Liver (tissue), 10 donors: ENCODE measurements at places on chromosomes 16 and 17. TPM values are rescaled to one million over a fixed set of nuclear protein-coding genes. Genes with fewer than 3 reads are reported as not detected.
A peak's percentile ranks its signal among the peaks of the same experiment; 100 is the strongest.

Gene PRAC1
- polyA plus RNA-seq: not detected

Gene ZNF19
- polyA plus RNA-seq: 1.7 TPM

Gene TLCD2
- polyA plus RNA-seq: 2.6 TPM

DNA sequence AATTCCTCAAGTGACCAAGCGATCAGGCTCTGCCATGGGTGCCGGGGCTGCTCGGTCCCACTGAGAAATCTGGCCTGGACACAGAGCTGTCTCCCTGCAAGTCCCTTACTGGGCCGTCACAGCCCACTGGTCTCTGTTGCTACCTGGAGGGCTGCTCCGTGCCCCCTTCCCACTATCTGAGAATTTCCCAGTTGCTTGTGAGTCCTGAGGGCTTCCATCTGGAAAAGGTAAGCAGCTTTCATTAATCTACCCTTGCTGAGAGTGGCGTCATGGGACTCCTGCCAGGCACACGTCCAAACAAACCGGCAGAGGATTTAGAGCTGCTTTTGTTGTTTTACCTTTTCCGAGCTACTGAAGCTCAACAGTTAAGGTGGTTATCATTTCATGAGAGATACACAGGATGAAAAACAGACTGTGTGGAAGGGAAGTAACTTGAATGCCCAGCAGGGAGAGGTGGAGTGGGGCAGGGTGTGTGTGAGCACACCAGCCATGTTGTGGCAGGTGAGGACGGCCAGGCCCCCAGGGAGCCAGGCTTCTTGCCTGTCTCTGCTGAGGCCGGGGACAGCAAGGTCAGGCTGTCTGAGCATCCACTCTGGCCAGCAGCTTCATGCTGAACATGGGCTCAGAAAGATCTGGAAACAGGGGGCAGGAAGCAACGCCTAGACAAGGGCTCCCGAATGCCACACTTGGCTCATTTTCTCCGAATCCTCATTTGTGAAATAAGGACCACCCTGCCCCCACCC, 50.6 kb downstream of the GTF3C1 start:
- H3K4me3 ChIP-seq: no peak overlapping the region
- H3K36me3 ChIP-seq: peaks cover 73% of the 10 kb centered on the region
- H3K4me1 ChIP-seq: no peaks in the 10 kb centered on the region
- no peak overlapping the region for H3K27ac ChIP-seq

DNA sequence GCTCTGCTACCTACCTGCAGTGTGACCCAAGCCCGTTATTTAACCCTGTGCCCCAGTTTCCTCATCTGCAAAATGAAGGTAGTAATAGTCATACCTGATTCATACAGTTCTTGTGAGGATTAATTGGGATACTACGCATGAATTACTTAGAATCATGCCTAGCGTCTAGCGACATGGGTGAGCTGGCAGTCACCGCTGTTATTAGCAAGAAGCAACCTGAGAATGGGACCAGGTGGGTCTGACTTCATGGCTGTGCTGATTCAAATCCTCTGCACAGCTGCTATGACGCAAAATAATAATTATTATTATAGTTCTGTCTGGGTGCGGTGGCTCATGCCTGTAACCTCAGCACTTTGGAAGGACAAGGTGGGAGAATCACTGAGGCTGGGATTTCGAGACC, 7.9 kb downstream of the SOCS1 start:
- DNase-seq: no peak
- peaks cover 4% of the 10 kb centered on the region for H3K4me1 ChIP-seq
- no peaks in the 10 kb centered on the region for H3K27me3 ChIP-seq
- no peak overlapping the region for H3K4me3 ChIP-seq
- H3K36me3 ChIP-seq: no peaks in the 10 kb centered on the region

DNA sequence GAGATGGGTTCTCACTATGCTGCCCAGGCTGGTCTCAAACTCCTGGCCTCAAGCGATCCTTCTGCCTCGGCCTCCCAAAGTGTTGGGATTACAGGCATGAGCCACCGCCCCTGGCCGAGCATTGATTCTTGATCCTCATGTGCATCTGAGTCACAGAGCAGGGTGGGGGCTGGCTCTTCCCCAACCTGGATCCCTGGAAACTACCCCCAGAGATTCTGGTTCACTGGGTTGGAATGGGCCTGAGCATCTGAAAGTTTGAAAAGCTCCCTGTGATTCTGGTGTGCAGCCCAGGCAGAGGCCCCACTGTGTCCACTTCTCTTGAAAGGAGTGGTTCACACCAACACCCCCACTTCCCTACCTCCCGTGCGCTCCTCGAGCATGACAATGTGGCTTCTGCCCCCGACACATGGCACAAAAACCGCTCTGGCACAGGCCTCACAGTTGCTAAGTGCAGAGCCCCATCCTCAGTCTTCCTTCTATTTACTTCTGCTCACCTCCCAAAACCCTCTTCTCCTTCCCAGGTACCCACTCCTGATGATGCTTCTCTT, 4.6 kb downstream of the QPRT start:
- no peaks in the 10 kb centered on the region for H3K36me3 ChIP-seq
- peaks cover 9% of the 10 kb centered on the region for H3K4me1 ChIP-seq
- DNase-seq: no peak
- no peaks in the 10 kb centered on the region for H3K27me3 ChIP-seq
- H3K4me3 ChIP-seq: no peak overlapping the region

GRCh38 chr16:52114379-52114778, 432.6 kb downstream of the TOX3 start:
- no peaks in the 10 kb centered on the region for H3K36me3 ChIP-seq
- H3K27ac ChIP-seq: no peak overlapping the region
- no peak for DNase-seq
- H3K4me1 ChIP-seq: no peaks in the 10 kb centered on the region

DNA sequence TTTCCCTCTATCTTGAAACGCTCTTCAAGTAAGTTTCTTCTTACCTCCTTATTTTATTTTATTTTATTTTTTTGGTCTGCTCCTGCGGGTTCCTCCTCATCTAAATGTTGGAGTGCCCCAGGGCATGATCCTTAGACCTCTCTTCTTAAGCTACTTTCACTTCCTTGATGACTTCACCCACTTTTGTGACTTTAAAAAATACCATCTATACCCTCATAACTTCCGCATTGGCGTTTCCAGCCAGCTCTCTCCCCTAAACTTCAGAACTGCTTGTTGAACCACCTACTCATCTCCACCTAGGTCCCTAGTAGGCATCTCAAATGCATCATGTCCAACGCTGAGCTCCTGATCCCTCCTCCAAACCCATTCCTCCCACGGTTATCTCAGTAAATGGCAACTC, 51.4 kb upstream of the NFAT5 start:
- H3K36me3 ChIP-seq: no peaks in the 10 kb centered on the region
- H3K27me3 ChIP-seq: no peaks in the 10 kb centered on the region
- H3K4me1 ChIP-seq: no peaks in the 10 kb centered on the region
- H3K27ac ChIP-seq: no peak overlapping the region

GRCh38 chr17:19010729-19011505, 6.4 kb upstream of the FAM83G start:
- no peaks in the 10 kb centered on the region for H3K27me3 ChIP-seq
- no peak for DNase-seq
- H3K4me1 ChIP-seq: peaks cover under 1% of the 10 kb centered on the region

DNA sequence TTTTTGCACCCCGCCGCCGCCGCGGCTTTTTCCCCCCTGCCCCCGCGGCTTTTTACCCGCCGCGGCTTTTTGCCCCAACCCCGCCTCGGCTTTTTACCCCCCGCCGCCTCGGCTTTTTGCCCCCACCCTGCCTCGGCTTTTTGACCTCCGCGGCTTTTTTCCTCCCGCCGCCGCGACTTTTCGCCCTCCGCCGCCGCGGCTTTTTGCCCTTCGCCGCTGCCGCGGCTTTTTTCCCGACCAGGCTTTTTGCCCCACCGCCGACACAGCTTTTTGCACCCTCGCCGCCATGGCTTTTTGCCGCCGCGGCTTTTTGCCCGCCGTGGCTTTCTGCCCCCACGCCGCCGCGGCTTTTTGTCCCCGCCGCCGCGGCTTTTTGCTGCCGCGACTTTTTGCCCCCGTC, 137.0 kb upstream of the TP53TG3D start:
- H3K4me3 ChIP-seq: no peak overlapping the region
- peak; percentile 28 for DNase-seq
- H3K27ac ChIP-seq: no peak overlapping the region

DNA sequence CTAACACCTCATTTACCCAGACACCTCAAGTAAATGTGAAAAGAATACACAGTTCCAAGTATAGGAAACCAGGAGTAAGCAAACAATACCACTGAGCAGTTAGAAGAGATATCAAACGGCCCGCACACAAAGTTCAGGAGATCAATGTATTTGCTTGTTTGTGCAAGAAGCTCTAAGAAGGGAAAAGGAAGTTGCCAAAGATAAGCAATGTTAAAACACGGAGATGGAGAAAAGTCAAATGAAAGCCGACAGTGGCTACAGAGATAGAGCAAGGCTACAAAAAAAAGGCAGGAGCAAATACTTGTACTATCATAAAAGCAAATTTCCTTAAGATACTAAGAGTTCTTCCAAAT, 29.5 kb downstream of the PSME3IP1 start:
- no peaks in the 10 kb centered on the region for H3K27me3 ChIP-seq
- H3K4me3 ChIP-seq: no peak overlapping the region
- no peaks in the 10 kb centered on the region for H3K4me1 ChIP-seq
- H3K27ac ChIP-seq: no peak overlapping the region

- H3K27ac ChIP-seq: no peak overlapping the region
- no peak for DNase-seq
- no peaks in the 10 kb centered on the region for H3K27me3 ChIP-seq
- no peak overlapping the region for H3K4me3 ChIP-seq
Observed at GRCh38 chr16:88072571-88073001, 121.4 kb downstream of the BANP start.

DNA sequence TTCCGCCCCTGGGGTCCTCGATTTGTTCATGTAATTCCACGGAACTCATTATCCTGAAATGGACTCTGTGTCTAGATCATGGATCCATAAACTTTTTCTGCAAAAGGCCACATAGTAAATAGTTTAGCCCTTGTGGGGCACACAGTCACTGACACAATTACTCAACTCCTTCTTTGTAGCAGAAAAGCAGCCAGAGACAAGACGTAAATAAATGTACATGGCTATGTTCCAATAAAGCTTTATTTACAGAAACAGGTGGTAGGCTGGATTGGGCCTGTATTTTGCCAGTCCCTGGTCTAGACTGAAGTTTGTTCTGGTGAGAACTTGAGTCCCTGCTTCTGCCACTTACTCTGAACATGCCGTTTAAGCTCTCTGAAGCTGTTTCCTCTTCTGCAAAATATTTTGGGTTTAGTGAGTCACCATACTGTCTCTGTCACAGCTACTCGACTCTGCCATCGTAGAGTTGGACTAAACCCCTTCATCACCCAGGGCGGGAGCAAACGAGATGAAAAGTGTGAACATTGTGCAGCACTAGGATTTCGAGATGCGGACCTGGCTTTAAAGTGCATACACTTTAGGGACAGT, 61.9 kb upstream of the FOXF1 start:
- H3K27ac ChIP-seq: no peak overlapping the region
- DNase-seq: no peak
- no peaks in the 10 kb centered on the region for H3K27me3 ChIP-seq
- peaks cover 3% of the 10 kb centered on the region for H3K4me1 ChIP-seq
- H3K36me3 ChIP-seq: no peaks in the 10 kb centered on the region

DNA sequence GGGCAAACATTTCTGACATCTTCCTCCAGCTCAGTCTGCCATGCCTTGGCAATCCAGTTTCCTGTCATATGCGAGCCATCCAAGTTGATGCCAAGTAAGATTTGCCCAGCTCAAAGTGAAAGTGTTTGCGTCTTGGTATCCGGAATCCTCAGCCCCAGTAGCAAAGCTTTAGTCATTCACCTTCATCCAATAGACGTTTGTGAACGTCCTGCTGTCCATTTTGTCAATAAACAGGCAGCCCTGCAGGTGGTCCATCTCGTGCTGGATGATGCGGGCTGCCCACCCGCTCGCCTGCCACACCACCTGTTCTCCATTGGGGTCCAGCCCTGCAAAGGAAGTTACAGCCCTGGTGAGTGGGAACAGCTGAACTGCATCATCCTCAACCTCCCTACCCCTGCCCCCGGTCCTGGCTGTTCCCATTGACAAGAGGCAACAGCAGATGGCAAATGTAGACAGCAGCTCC, 1.5 kb downstream of the PDF start:
- H3K4me3 ChIP-seq: peak overlapping the region; percentile 3
- peak overlapping the region; percentile 85 for H3K27ac ChIP-seq
- no peaks in the 10 kb centered on the region for H3K27me3 ChIP-seq
- H3K36me3 ChIP-seq: peaks cover 13% of the 10 kb centered on the region

- H3K4me1 ChIP-seq: peaks cover 15% of the 10 kb centered on the region
- H3K27ac ChIP-seq: no peak overlapping the region
- no peak for DNase-seq
- H3K36me3 ChIP-seq: no peaks in the 10 kb centered on the region
- peak overlapping the region; percentile 18 for H3K4me3 ChIP-seq
- peaks cover 9% of the 10 kb centered on the region for H3K27me3 ChIP-seq
Observed at GRCh38 chr16:68645494-68646388, 631 bp downstream of the CDH3 start.

GRCh38 chr17:12632785-12633184, 32.9 kb upstream of the MYOCD start:
- H3K27ac ChIP-seq: no peak overlapping the region
- no peak for DNase-seq
- peaks cover 8% of the 10 kb centered on the region for H3K27me3 ChIP-seq
- no peaks in the 10 kb centered on the region for H3K4me1 ChIP-seq

DNA sequence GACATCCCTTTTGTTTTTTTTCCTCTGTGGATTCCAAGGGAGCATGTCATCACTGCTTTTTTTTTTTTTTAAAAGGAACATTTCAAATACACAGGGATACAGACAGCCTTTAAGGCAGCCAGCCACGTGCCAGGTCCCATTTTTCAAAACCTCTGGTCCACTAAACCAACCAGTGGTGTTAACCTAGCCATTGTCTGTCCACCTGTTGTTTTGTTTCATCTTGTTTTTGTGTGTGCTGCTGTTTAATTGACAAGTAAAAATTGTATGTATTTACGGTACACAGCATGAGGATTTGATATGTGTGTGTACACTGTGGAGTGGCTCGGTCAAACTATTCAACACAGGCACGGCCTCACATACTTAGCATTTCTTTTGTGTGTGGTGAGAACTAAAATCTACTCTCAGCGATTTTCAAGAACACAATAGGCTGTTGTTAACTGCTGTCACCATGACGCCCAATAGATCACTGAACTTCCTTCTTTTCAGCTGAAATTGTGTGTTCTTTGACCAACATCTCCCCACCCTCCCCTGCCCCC, 19.2 kb downstream of the TMEM114 start:
- no peak for DNase-seq
- H3K27ac ChIP-seq: no peak overlapping the region
- H3K36me3 ChIP-seq: no peaks in the 10 kb centered on the region
- H3K27me3 ChIP-seq: no peaks in the 10 kb centered on the region

- H3K27ac ChIP-seq: no peak overlapping the region
- H3K4me1 ChIP-seq: no peaks in the 10 kb centered on the region
- H3K27me3 ChIP-seq: no peaks in the 10 kb centered on the region
- no peak overlapping the region for H3K4me3 ChIP-seq
Observed at GRCh38 chr17:76049239-76049638, 22.1 kb upstream of the EVPL start.

DNA sequence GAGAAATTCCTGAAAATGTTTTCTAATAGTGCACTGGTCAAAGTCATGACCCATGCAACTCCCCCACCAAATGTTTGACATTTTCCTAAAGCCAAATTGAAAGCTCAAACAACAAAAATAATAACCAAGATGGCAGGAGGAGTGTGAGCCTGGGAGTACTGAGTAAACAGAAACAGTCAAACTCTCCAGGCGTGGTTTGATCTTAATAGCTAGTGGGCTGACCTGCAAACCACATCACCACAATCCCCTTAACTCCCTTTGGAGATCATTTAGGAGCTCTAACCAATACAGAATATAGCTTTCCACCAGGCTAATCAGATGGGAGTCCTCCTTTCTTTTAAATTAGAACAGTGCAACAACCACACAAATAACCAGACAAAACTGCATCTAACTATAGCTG, 19.2 kb upstream of the MEIOC start:
- no peak overlapping the region for H3K27ac ChIP-seq
- DNase-seq: no peak
- H3K4me3 ChIP-seq: no peak overlapping the region
- no peaks in the 10 kb centered on the region for H3K4me1 ChIP-seq
